Esophagus squamous epithelium (tissue), 5 donors: ENCODE measurements at places on chromosomes 12 and 14.

GRCh38 chr12:76533331-76533730, 26.2 kb downstream of the OSBPL8 start:
- no peak for DNase-seq

GRCh38 chr14:61222388-61222787, 58.8 kb downstream of the TMEM30B start:
- DNase-seq, result no peak

DNA sequence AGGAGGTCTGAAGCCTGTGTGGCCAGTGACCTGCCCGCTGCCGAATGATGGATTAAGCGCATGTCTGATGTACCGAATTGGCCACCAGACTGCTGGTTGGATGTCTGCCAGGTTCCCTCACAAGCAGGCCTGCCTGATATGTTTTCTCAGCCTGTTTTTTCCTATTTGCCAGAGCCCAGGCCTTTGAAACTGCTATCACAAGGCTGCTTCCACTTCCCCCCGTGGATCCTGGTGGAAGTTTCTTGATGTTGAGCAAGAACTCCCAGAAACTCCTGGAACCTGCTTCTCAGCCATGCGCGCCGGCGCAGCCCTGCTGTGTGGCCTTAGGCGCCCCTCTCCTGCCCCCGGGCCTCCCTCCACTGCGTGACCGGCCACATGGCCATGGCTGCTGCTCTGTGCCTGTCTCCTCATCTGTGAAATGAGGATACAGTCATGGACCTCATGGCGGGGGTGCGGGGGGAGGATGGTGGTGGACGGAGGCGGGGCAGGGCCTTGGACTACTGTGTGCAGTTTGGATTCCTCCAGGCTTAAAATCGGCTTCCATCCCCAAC, 56.6 kb downstream of the CALM1 start:
- DNase-seq, result no peak

- DNase-seq, result no peak
Measured at GRCh38 chr12:109685574-109686447, 27.8 kb upstream of the FAM222A start.

- DNase-seq, result no peak
Measured at GRCh38 chr12:89919241-89919906, 210.7 kb upstream of the ATP2B1 start.

DNA sequence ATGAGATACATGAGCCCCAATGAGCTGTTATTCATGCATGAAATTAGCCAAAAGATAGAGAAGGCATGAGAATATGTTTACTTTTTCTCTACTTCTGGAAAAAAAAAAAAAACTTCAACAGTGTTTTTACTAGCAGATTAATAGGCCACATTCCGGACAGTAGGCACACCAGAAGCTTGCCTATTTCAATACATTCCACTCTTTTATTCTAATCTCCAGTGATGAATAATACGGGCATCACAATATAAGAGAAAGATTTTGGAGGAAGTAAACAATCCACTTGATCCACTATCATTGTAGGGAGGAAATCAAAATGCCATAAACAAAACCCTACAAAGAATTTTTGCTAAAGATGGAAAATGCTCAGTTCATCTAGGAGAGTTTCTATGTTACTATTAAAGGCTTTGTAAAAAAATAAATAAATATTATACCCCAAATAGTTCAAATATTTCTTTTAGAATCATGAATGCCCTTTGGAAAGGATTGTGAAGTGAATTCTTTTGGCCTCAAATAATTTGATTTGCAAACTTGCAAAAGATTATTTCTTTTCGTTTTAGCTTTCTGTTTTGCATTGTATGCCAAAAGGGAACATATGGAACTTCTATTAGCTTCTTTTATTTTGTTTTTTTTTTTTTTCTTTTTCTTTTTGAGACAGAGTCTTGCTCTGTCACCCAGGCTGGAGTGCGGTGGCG, 232.6 kb downstream of the EPS8 start:
- no peak for DNase-seq

- DNase-seq, result no peak
Measured at GRCh38 chr14:63952053-63952932, 99.5 kb downstream of the SYNE2 start.

DNA sequence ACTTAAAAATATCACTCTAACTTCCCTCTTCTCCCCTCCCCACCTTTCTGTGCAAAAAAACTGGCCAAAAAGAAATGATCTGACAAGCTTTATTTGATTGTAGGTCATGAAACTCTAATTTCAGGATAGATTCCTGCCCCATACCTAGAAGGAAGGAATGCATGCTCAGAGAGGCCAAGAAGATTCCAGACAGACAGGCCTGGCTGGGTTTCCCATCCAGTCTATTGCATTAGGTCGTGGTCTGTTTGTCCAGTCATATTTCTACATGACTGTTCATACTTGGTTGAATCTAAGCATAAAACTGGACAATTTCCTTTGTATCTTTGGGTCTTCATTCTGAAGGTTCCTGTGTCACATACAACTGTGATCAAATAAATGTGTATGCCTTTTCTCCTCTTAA, 20.0 kb upstream of the SLC15A5 start:
- DNase-seq, result no peak
